ENCODE measurements at places on chromosomes 5 and 9.

- no peak for DNase-seq
Measured at GRCh38 chr9:121023064-121023463, 27.0 kb downstream of the C5 start.

DNA sequence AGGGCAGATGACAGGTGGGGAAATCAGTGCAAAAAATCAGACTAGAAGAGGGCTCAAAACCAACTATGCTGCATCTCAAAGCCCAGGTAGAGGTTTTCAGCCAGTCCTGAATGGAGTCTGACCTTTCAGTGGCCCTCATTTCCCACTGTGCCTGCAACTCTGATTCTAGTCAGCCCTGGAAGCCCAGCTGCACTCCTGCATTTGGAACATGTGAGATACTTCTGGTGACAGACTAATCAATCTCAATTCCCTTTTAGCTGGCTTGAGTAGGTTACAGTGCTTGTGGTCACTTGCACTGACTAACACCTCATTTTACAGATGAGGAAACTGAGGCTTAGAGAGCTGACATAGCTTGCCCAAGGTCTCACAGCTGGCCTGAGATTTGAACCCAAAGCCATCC, 7.9 kb upstream of the ACSL6 start:
- no peak for DNase-seq

- DNase-seq: no peak
Measured at GRCh38 chr9:93620881-93621820, 44.8 kb downstream of the PHF2 start.

DNA sequence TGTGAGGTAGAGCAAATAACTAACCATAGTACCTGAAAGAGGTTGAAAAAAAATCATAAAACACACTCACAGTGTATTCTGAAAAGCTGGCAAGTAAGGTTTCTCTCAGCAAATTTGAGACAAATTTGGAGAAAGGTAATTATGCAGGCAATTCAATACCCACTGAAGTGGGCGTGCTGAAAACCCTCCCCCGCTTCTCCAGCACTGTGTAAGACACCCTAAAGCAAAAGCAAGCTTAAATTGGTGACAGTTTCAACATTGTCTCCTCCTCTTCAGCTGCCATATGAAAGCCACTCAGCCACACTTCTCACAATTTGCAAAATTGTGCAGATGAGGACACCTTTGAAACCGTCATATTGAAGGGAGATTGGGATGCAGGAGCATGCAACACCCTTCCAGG, 322.3 kb upstream of the CDH6 start:
- DNase-seq: no peak

GRCh38 chr5:42361315-42361688, 61.9 kb upstream of the GHR start:
- no peak for DNase-seq

- no peak for DNase-seq
Measured at GRCh38 chr9:112786829-112787520, 36.4 kb downstream of the SNX30 start.

- DNase-seq: no peak
Measured at GRCh38 chr9:8769153-8769552, 969.6 kb upstream of the DMAC1 start.

DNA sequence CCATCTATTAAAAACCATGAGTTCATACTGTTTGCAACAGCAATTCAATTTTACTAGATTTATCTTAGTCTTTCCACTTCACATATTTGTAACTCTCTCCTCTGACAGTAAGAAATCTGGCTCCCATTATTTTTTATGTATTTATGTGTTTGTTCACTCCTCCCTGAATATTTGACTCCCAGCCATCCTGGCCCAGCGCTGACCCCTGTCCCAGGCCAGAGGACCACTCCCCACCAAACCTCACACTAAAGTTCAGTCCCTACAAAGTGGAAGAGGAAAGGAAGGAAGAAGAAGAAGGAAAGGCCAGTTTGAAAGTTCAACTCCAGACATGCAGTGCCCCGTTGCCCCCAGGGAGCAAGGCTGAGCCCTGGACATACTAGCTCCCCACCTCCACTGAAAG, 271.8 kb downstream of the ADAMTSL1 start:
- no peak for DNase-seq

DNA sequence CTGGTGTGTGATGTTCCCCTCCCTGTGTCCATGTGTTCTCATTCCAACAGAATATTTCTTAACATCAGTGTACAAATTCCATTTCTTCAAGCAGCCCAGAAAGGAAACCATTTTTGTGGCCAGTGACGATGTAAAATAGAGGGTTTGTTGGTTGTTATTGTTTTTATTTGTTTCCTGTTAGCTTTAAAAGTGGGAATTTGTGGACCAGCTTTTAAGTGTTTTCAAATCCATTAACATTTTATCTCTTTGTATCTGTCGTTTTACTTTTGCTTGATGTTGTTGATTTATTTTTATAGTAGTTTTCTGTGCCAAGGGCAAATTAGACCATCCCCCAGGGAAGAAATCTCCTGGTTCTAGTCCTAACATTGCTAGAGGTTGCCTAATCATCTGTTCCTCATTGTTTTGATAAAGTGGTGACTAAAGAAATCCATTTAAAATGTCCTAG, 100.0 kb downstream of the GDNF start:
- DNase-seq: no peak

GRCh38 chr9:93155716-93156474, 21.8 kb upstream of the NINJ1 start:
- DNase-seq: no peak

GRCh38 chr9:82790875-82791274, 272.1 kb downstream of the RASEF start:
- DNase-seq: no peak

GRCh38 chr5:109291090-109291489, 118.7 kb downstream of the PJA2 start:
- DNase-seq: no peak

DNA sequence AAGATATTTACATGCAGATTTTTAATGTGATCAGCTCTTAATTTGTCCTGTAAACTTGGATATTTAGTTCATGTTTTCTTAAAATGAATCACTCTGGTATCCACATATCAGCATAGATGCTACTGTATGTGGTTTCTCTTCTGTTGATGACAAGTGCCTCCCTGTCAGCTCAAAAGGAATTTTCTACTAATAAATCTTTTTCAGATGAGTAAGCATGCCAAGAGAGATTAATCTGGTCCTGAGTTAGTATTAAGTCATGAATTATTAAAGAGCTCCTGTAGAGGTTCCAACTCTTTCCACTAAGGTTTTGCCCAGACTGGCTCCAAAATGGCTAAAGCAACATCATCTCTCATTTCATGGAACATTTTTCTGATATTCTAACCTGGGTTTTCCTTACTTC, 129.2 kb downstream of the GOLPH3 start:
- no peak for DNase-seq

DNA sequence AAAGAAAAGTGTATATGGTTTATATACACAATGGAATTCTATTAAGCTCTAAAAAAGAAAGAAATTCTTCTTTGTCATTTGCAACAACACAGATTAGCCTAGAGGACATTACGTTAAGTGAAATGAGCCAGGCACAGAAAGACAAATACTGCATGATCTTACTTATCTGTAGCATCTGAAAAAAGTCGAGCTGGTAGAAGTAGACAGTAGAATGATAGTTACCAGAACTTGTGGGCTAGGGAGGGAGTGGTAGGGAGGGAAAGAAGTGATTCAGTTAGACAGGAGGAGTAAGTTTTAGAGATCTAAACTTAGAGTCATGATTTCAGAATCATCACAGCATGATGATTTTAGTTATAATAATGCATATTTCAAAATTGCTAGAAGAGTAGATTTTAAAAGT, 184.6 kb downstream of the TLE4 start:
- DNase-seq: no peak

GRCh38 chr5:15566789-15567188, 66.8 kb downstream of the FBXL7 start:
- DNase-seq: no peak

DNA sequence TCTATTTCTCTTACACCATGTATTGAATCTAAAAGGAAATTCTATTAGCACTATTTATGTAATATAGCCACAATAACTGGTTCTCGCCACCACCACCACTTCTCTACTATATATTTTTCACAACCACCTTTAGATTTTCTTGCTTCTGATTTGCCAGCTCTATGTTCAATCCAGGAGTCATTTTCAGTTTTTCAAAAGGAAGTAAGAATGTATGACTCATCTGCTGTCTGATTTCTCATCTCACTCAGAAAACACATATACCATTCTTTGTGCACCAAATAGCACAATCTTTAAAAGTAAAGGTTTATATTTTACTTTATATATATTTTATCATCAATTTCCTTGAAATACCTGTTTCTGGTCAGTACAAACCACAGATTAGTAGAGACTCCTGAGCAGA, 1127.5 kb downstream of the TAF11L14 start:
- no peak for DNase-seq

DNA sequence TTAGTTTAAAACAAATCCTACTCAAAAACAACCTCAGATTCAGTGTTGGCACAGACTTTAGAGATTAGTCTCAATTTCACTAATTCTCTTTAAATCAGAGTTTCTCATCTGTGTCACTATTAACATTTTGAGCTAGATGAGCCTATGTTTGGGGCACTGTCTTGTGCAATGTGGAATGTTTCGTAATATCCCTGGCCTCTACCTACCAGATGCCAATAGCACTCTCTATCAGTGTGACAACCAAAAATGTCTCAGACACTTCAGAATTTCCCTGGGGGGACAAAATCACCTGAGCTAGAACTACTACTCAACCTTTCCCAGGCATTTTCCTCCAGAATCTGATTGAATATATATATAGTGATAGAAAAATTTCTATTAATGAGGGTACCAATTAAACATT, 465.2 kb upstream of the RGMB start:
- DNase-seq: no peak

DNA sequence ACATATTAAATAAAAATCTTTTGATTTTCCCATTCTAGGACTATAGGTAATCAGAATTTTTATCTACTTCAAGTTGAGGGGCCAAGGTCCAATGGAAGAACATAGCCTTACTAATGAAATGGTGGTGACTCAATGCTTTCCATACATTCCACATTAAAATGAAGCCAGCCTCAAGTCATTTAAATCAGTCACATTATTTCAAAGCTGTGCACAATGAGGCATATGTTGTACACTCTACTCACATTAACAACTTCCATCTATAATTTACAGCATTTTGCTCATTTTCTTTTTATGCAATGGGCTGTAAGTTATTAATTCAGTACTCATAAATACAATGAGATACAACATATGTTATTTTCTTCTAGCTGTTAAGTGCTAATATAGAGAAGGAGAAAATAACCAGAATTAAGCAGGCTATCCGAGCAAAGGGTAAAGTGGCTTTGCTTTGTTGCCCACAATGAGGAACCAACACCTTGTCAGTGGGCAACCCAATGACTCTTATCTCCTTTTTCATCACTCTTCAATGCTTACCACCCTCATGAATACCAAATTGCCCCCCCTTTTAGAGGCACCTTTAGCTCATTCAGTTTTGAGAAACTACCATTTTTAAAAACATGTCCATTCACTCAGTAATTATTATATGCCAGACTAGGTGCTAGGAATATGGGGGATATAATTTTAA, 52.4 kb downstream of the TTLL11 start:
- DNase-seq: no peak

DNA sequence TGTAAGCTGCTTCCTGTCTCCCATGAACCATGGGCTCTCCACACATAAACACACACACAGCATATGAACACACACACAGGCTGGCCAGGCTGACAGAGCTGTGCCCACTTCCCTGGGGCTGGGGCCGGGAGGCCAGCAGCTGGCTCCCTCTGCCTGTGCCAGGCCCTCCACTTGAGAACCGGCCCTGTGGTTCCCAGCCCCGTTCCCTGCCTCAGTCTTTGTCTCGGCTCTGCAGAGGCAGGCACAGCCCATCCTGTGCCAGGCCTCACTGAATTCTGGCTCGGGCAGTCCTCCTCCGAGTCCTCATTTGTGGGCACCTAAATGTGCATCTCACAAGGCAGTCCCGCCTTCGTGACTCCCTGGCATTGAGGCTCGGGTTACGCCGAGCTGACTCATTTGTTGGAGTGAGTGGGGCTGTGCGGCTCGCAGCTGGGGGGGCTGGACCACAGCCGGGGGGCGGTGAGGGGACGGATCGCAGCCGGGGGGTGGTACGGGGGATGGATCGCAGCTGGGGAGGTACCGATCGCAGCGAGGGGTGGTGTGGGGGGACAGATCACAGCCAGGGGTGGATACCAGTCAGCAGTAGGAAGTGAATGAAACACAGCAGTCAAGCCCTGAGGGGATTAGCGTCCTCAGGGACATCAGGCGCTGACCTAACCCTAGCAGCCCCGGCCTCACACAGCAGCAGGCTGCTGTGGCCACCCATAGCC, 72.3 kb downstream of the PSMB7 start:
- DNase-seq: peak; percentile 63

GRCh38 chr5:92179651-92180050, 796.5 kb upstream of the ARRDC3 start:
- no peak for DNase-seq

DNA sequence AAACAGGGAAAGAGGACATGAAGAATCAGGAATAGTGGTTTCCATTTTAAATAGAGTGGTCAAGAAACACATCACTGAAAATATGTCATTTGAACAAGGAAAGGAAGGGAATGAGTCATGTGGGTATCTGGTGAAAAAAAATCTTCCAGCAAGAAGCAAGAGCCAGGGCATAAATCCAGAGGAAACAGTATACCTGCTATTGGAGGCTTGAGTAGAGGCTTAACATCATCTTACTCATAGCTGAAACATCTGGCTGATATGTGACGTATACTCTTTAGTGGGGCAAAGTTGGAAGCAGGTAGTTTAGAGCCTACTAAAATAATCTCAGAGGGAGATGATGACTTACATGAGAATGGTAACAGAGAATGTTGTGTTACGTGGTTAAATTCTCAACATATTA, 517.2 kb downstream of the CAAP1 start:
- DNase-seq: no peak

Measured in thoracic aorta (tissue), 2 donors.